A549 treated with Hydrocortisone at 1 μM for 4 hours (cell line): ENCODE measurements at places on chromosomes 11 and 22. TPM values are rescaled to one million over a fixed set of nuclear protein-coding genes. Genes with fewer than 3 reads are reported as not detected.

Gene MYO7A
- total RNA-seq, result 1.2 to 1.4 TPM (median 1.3 TPM) in 5 replicates

Gene HIC2
- 2.5 to 3.0 TPM (median 2.6 TPM) in 5 replicates for total RNA-seq

Gene POTEH
- not detected in 5 replicates for total RNA-seq

Gene TMEM121B
- 0.10 to 0.20 TPM (median 0.14 TPM) in 5 replicates for total RNA-seq

Gene KIAA1671
- total RNA-seq, result 9.4 to 14.2 TPM (median 11.0 TPM) in 5 replicates

Gene SMC1B
- 0.02 to 0.03 TPM in 2 of 5 replicates, not detected in the others for total RNA-seq

Gene OR8J1
- total RNA-seq, result not detected in 5 replicates

Gene TMEM41B
- total RNA-seq, result 18.4 to 23.2 TPM (median 22.3 TPM) in 5 replicates

Gene ACAD8
- total RNA-seq, result 8.3 to 10.2 TPM (median 9.4 TPM) in 5 replicates
